CD8-positive, alpha-beta memory T cell (primary cell): ENCODE measurements at places on chromosomes 1 and 21. TPM values are rescaled to one million over a fixed set of nuclear protein-coding genes. Genes with fewer than 3 reads are reported as not detected.

DNA sequence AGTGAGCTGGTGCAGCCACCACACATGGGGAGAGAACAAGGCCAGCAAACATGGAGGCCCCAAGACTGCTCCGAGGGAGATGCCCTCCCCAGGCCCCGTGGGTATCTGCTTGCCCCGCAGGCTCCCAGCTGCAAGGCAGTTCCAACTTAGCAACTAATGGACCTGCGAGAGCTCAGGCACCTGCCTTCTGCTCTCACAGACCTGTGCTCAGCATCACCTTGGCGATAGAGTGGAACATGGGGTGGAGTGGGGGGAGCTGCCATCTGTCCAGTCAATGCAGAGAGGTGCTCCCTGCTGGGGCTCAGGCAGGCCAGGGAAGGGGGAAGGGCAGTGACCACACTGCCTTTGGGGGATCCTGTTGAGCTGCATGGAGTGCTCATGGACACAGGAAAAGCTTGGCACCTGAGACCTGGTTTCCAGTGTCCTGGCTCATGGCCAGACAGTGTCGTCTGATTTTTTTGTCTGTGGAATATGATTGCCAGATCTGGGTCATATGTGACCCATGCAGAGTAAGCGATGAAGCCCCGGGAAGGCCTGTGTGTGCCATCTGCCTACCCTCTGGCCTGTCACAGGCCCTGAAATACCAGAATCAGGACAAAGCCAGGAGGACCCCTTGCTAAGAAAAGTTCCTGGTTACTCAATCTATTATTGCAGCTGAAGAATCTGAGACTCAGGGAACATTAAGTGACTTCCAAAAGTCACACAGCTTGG is 39.9 kb upstream of the TENT5C start:
- no peak overlapping the region for H3K4me3 ChIP-seq
- no peak for DNase-seq
- H3K36me3 ChIP-seq = no peaks in the 10 kb centered on the region
- no peaks in the 10 kb centered on the region for H3K27me3 ChIP-seq
- H3K27ac ChIP-seq = no peak overlapping the region

GRCh38 chr1:55980582-55980981 is 598.8 kb downstream of the PLPP3 start:
- H3K4me3 ChIP-seq = no peak overlapping the region
- no peak for DNase-seq
- H3K4me1 ChIP-seq = no peaks in the 10 kb centered on the region

DNA sequence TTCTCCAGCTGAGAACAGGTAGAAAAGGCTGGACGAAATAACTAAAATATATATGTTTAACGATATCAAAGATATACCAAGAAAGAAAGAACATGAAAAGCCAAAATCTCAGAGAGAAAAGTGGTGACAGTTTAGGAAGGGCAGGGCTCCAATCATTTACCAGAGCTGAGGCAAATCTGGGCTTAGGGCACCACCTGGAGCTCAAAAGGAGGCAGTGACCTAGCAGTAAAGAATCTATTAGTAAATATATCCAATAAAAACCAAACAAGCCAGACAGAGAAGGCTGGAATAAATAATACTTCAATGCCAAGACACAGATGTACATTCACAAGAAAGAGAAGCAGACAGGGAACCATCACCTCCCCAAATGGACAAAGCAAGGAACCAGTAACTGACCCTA is 43.5 kb downstream of the CHIA start:
- H3K27me3 ChIP-seq = no peaks in the 10 kb centered on the region
- H3K36me3 ChIP-seq = no peaks in the 10 kb centered on the region
- peaks cover 4% of the 10 kb centered on the region for H3K4me1 ChIP-seq

DNA sequence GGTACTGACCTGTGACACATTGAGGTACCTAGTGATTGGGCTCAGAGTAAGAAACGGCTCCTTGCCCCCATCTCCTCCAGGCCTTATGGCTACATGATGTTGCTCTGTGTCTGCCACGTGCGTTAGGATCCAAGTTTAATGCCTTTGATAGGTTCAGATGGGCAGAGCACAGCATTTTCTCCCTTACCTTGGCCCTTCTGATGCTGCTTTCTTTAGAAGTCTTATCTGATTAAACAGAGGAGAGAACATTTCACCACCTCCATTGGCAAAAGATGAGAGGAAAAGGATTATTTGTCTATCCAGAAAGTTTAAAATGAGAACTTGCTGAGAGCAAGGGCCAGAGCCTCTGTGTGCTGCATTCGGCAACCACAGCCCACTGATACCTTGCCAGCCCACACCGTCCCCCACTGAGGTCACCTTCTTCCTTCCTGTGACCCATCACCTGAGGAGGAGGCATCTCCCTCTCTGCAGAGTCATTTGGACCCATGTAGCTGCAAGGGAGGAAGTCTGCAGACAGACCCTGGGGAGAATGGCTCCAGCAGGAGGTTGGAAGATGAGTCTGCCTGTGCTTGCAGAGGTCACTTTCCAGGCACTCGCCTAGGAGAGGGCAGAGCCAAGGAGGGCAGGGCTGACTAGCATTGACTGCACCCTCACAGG is 16.7 kb downstream of the SHISA4 start:
- no peak overlapping the region for H3K27ac ChIP-seq
- no peaks in the 10 kb centered on the region for H3K4me1 ChIP-seq
- no peak for DNase-seq
- H3K27me3 ChIP-seq = no peaks in the 10 kb centered on the region

DNA sequence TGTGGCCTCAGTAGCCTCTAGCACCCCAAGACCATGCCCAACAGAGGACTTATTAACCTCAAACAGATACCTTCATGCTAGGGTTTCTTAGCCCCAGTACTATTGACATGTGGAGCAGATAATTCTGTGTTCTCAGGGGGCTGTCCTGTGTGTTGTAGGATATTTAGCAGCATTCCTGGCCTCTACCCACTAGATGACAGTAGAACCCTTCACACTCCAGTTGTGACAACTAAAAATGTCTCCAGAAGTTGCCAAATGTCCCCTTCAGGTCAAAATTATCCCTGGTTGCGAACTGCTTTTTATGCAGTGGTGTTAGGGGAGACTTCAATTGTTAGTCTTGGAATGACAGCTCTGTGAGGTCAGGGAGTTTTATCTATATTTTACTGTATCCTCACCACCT is 8.1 kb downstream of the KAZN start:
- no peaks in the 10 kb centered on the region for H3K36me3 ChIP-seq
- no peak overlapping the region for H3K4me3 ChIP-seq
- no peaks in the 10 kb centered on the region for H3K4me1 ChIP-seq
- no peak for DNase-seq

DNA sequence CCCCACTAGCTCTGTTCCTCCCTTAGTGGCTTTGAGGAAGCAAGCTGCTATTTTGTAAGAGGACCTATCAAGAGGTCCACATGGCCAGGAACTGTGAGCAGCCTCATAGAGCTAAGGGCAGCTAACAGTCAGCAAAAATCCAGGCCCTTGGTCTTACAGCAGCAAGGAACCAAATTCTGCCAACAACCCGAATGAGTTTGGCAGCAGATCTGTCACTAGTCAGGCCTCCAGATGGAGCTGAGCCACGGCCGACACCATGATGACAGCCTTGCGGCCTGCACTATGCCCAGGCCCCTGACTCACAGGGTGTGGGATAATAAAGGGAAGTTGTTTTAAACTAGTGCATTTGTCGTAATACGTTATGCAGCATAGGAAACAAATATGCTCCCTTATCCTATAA is 28.0 kb upstream of the H3-3A start:
- H3K36me3 ChIP-seq = no peaks in the 10 kb centered on the region
- no peaks in the 10 kb centered on the region for H3K4me1 ChIP-seq
- DNase-seq = no peak
- no peaks in the 10 kb centered on the region for H3K27me3 ChIP-seq
- H3K4me3 ChIP-seq = no peak overlapping the region
- no peak overlapping the region for H3K27ac ChIP-seq

DNA sequence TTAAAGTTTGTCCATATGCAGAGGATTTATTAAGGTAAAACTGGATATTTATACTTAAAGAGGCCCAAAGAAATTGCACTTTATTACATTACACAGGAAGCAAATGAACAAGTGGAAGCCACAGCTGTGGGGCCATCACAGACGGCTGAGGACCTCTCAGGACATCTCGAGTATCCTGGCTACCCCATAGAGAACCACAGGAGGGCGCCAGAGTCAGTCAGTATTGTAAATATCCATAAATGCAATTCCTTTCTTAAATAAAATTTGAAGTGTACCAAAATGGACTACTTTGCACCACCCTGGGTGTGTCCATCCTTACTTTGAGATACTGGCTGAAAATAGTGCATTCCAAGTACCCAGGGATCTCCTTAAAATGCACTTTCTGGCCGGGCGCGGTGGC is 257.2 kb downstream of the MRPL39 start:
- H3K4me3 ChIP-seq = no peak overlapping the region
- no peaks in the 10 kb centered on the region for H3K4me1 ChIP-seq
- no peak for DNase-seq
- no peaks in the 10 kb centered on the region for H3K36me3 ChIP-seq
- no peak overlapping the region for H3K27ac ChIP-seq

DNA sequence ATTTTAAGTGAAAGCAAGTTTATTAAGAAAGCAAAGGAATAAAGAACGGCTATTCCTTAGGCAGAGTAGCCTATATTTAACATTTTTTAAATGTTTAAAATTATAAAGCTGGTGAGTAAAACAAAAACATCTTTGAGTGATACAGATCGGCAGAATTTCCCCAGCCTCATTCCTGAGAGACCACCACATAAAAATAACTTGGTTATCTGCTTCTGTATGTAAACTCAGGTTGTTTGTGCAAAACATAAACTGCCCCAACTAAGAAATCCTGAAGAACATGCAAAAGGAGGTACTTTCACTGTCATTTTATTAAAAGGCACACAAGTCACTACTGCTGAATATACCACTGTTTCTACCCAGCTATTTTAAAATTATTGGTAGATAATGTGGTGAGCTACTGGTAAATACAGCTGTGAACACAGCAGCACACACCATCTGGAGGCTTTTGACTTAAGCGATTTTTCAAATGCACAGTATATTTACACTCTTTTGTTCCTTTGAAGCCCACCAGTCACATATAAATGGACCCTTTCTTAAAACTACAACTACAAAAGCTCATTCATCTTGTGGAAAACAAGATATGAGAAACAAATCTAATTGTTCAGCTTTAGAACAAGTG is 119.3 kb downstream of the RERE start:
- H3K4me3 ChIP-seq = no peak overlapping the region
- no peak for DNase-seq
- H3K27me3 ChIP-seq = peaks cover 8% of the 10 kb centered on the region

GRCh38 chr1:54609301-54609921 is 13.9 kb downstream of the FAM151A start:
- peaks cover 8% of the 10 kb centered on the region for H3K4me1 ChIP-seq
- H3K27me3 ChIP-seq = no peaks in the 10 kb centered on the region
- no peaks in the 10 kb centered on the region for H3K36me3 ChIP-seq
- H3K4me3 ChIP-seq = no peak overlapping the region
- DNase-seq = no peak

- peak; percentile 23 for DNase-seq
- no peaks in the 10 kb centered on the region for H3K4me1 ChIP-seq
- H3K27me3 ChIP-seq = peaks cover 6% of the 10 kb centered on the region
- no peak overlapping the region for H3K27ac ChIP-seq
- H3K36me3 ChIP-seq = no peaks in the 10 kb centered on the region
These were observed 14.2 kb upstream of the SLC44A3 start for GRCh38 chr1:94805912-94806311.

GRCh38 chr1:186799689-186800054 is 29.1 kb upstream of the PLA2G4A start:
- DNase-seq = no peak
- H3K27me3 ChIP-seq = no peaks in the 10 kb centered on the region
- H3K27ac ChIP-seq = no peak overlapping the region
- no peaks in the 10 kb centered on the region for H3K4me1 ChIP-seq
- H3K4me3 ChIP-seq = no peak overlapping the region

- no peaks in the 10 kb centered on the region for H3K4me1 ChIP-seq
- H3K27ac ChIP-seq = no peak overlapping the region
- DNase-seq = no peak
- no peaks in the 10 kb centered on the region for H3K27me3 ChIP-seq
These were observed 29.5 kb downstream of the CAPN2 start for GRCh38 chr1:223741861-223742260.

DNA sequence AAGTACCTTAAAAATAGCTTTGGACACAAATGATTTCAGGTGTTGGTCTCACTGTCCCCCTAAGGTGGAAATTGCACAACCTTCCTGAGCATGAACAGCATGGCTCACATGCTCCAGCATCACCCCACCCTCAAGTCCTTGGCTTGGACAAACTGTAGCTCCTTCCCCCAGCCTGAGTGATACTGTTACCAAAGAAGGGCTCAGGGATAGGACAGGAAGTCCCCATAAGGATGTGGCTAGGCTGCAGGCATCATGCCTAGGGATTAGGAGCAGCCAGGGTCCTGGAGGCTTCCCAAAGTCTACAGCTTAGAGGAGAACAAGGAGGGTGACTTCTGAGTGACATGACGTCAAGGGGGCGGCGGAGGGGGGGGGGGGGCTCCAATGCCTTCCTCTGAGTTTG is 10.1 kb downstream of the FAM78B start:
- DNase-seq = no peak
- no peak overlapping the region for H3K4me3 ChIP-seq
- H3K36me3 ChIP-seq = no peaks in the 10 kb centered on the region
- no peak overlapping the region for H3K27ac ChIP-seq
- H3K4me1 ChIP-seq = no peaks in the 10 kb centered on the region
- no peaks in the 10 kb centered on the region for H3K27me3 ChIP-seq

DNA sequence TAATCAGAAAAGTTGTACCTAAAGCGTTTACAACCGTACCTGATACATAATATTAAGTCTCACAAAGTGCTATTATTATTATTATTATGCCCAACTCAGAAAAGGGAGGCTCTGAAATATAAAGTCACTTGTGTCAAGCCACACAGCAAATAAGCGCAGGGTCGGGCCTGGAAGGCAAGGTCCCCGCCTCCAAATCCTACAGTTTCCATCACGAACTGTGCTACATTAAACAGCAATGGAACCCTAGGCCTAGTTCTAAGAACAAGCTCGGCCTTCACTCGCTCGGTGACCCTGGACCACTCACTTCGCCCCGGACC is 549 bp downstream of the PARS2 start:
- peak overlapping the region; percentile 72 for H3K4me3 ChIP-seq
- no peak for DNase-seq
- peaks cover 10% of the 10 kb centered on the region for H3K4me1 ChIP-seq

GRCh38 chr1:166490437-166490991 is 323.7 kb upstream of the FAM78B start:
- H3K27me3 ChIP-seq = no peaks in the 10 kb centered on the region
- no peaks in the 10 kb centered on the region for H3K36me3 ChIP-seq
- peaks cover 25% of the 10 kb centered on the region for H3K4me1 ChIP-seq
- no peak for DNase-seq
- peak overlapping the region; percentile 90 for H3K27ac ChIP-seq
- peak overlapping the region; percentile 89 for H3K4me3 ChIP-seq

The RUNX1 gene
- total RNA-seq = 40.3 TPM

The FALEC gene
- not detected for total RNA-seq

The NEXN gene
- total RNA-seq = 0.09 TPM

The C1orf216 gene
- 20.6 TPM for total RNA-seq

The IFI44L gene
- 2.3 TPM for total RNA-seq

The PCAT6 gene
- not detected for total RNA-seq

The SPRR2G gene
- total RNA-seq = not detected

The POU2F1 gene
- 13.5 TPM for total RNA-seq

The NHLH1 gene
- 0.38 TPM for total RNA-seq

The TCHHL1 gene
- total RNA-seq = not detected

The EIF4G3 gene
- total RNA-seq = 51.3 TPM

The ARV1 gene
- total RNA-seq = 21.2 TPM

The DMBX1 gene
- total RNA-seq = not detected
